ENCODE measurements at places on chromosomes 4 and X.
A peak's percentile ranks its signal among the peaks of the same experiment; 100 is the strongest.

GRCh38 chr4:98267498-98267897 is 6.3 kb downstream of the RAP1GDS1 start:
- no peak for DNase-seq

DNA sequence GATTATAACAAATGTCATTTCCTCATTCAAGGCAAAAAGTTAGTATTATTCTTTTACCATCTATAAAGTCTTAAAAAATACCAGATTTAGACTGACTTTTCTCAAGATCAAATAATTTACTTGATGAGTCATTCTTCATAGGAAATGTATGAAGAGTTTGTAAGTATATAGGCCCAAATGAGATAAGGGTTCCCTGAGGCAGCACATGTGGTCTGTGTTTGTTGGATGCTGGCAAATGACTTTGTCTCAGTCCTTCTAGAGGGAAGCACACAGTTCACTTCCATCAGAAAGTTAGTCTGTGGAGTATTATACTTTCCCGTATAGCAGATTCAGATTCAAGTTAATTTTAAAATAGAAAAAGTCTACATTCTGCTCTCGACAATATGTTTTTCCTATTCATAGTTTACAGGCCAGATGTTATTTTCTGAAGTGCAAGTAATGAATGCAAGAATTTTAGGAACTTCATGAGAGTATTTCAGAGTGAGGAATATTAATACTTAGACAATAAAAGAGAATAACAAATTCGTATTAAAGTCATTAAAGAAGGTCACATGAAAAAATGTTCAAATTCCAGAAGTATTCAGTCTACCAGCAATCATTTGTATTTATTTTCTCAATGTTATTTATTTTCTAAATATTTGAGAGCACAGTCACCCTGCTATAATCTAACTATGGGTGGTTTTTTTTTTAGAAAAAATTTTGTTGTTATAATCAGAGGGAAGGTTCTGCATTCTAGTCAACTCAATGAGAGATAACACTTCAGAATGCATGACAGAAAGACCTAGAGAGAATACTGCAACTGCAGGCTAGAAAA is 601.8 kb upstream of the ZFP42 start:
- DNase-seq, result no peak

- no peak for DNase-seq
These were observed 253.6 kb downstream of the UNC5C start for GRCh38 chr4:95295157-95295556.

DNA sequence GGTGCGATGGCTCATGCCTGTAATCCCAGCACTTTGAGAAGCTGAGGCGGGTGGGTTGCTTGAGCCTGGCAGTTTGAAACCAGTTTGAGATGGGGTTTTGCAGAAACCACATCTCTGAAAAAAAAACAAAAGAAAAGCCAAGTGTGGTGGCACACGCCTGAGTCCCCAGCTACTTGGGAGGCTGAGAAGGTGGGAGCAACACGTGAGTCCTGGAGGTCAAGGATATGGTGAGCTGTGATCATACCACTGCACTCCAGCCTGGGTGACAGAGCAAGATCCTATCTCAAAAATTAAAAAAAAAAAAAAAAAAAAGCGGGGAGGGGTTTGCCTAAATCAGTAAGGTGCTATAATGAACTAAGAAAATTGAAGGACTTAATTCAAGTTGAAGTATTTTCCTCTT is 58.2 kb upstream of the TBC1D14 start:
- DNase-seq, result no peak

DNA sequence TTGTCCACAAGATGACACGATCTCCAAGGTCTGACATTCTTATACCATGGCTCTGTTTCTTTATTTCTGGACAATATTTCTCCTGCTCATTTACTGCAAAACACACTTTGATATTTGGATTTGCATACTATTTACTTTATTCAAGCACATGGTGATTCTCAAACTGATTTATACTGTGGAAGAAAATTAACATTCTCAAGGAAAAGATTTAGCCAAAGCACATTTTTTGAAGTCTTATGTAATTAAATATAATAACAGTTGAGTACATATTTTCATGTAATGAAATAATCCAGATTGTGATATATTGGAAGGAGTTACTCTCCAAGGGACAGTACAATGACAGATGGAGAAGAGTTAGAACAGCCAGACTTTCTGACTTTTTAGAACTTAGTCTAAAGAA is 155.8 kb upstream of the CT83 start:
- DNase-seq, result no peak

GRCh38 chr4:38503689-38504395 is 160.2 kb upstream of the KLF3 start:
- DNase-seq, result no peak

DNA sequence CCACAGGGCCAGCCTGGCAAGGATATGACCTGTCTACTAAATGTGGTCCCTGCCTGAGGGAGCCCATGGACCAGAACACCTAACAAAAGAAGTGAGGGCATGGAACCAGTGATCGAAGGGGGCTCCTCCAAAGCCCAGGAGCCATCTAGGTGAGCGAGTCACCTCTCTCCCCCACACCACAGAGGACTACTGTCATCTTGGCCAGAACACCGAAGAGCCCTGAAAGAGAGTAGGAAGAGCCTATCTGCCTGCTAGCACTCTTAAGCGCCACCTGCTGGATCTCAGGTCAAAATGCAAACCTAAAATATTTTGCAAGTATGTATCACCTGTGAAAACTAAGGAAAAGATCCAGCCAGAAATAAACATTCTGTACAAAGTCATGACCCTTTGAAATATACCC is 137.9 kb upstream of the ZXDB start:
- DNase-seq, result peak; percentile 7

DNA sequence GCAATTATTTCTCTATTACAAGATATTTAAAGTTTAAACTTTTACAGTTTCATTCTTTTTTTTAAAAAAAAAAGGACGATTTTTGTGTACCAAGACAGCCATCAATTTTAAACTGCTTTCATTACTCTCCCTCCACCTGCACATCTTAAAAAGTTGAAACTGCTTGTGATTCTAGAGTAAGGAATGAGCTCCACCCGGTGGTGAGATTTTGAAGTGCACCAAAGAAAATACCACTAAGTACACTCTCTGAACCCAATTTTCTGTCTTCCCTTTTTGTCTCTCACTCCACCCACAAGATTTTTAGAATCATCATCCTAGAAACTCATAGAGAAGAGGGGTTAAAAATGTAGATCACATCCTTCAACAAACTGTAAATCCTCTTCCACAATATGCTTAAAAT is 91.3 kb upstream of the WDR44 start:
- peak; percentile 32 for DNase-seq

DNA sequence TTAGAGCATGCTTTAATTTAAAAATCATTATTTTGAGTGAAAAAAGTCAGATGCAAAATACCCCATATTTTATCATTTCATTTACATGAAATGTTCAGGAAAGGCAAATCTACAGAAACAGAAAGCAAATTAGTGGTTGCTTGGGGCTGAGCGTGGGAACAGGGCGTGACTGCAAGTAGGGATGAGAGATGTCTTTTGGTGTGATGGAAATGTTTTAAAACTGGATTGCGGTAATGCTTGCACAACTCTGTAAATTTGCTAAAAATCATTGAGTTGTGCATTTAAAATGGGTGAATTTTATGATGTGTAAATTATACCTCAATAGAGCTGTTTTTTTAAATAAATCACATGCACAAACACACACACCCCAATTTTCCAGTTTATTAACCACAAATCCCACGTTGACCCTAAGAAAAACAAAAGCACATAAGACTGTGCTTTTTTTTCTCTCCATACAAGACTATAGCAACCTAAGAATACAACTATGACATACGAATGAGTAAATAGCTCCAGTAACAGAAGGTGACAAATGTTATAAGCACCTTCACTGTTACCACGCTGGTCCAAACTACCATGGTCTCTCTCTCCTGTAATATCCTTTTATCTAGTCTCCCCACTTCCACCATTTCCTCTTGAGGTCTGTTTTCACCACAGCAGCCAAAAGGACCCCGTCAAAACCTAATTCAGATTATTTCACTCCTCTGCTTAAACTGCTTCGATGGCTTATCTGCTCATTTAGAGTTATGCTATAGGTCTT is 37.2 kb downstream of the FRMD7 start:
- DNase-seq, result no peak

GRCh38 chr4:104971462-104971861 is 175.2 kb upstream of the TET2 start:
- DNase-seq, result no peak

DNA sequence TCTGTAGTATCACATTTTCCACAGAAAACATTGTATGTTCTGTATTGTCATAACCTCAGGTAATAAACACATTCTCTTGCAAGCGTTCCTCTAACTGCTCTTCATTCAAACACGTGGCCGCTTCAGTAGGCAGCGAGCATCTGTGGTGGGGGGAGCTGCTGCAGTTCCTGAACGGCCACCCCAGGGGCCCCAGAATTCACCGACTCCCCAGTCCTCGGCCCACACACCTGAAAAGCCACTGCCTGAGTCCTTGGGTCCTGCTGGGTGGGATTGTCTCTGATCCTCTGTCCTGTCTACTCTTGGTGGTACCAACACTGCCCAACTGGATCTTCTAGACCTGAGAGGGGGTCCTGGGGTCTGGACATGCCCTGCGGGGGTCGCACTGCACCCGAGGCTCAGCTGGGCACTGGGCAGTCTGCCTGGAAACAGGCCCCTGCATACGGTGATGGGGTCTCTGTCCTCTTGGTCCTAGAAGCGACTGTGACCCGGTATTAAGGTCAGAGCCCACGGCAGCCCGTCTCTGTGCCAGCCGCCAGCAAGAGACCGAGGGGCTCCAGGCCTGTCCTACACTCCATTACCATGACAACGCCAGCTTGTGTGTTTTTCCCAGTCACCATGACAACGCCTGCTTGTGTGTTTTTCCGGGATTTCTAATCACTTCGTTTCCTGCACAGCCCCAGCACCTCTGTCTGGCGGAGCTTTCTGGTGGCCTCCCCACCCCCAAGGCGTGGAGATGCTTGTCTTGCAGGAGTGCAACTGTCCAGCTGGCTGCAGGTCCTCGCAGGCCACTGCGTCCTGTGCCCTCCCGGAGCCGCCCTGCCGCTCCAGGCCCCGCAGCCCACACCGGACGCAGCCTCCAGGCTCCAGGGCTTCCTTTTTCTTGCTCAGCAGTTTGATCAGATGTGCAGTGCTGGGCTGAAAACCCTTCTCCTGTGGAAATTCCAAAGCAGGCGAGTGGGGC is 16.0 kb downstream of the CTBP1 start:
- DNase-seq, result no peak

- no peak for DNase-seq
These were observed 65.4 kb upstream of the ENPP6 start for GRCh38 chr4:184282895-184283654.

DNA sequence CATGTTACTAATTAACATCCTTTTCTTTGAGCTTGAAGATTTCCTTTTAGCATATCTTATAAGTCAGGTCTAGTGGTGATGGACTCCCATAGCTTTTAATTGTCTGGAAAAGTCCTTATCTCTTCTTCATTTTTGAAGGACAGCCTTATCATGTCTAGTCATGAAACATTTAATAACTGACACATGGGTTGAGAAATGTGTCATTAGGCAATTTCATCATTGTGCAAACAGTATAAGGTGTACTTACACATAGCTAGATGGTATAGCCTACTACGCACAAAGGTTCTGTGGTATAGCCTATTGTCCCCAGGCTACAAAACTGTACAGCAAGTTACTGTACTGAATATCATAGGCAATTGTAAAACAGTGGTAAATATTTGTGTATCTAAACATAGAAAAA is 34.5 kb upstream of the ALG13 start:
- DNase-seq, result no peak

DNA sequence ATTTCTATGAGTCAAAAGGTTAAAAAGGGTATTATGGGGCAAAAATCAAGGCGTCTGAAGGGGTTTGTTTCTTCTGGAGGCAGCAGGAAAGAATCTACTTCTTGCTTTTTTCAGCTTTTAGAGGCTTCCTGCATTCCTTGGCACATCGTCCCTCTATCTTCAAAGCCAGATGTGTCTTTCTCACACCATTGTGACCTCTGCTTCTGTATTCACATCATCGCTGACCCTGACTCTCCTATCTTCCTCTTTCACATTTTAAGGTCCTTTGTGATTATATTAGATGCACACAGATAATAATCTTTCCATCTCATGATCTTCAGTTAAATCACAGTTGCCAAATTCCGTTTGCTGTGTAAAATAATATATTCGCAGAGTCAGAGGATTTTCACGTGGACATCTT is 112.7 kb downstream of the PPP4R3C start:
- DNase-seq, result no peak

DNA sequence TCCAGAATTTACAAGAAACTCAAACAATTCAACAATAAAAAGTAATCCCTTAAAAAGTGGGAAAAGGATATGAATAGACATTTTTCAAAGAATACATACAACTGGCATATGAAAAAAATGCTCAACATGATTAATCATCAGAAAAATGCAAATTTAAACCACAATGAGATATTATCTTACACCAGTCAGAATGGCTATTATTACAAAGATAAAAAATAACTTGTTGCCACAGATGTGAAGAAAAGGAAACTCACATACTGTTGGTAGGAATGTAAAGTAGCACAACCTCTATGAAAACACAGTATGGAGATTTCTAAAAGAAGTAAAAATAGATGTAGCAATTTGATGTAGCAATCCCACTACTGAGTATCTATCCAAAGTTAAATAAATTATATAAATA is 65.1 kb upstream of the DIAPH2 start:
- DNase-seq, result no peak

DNA sequence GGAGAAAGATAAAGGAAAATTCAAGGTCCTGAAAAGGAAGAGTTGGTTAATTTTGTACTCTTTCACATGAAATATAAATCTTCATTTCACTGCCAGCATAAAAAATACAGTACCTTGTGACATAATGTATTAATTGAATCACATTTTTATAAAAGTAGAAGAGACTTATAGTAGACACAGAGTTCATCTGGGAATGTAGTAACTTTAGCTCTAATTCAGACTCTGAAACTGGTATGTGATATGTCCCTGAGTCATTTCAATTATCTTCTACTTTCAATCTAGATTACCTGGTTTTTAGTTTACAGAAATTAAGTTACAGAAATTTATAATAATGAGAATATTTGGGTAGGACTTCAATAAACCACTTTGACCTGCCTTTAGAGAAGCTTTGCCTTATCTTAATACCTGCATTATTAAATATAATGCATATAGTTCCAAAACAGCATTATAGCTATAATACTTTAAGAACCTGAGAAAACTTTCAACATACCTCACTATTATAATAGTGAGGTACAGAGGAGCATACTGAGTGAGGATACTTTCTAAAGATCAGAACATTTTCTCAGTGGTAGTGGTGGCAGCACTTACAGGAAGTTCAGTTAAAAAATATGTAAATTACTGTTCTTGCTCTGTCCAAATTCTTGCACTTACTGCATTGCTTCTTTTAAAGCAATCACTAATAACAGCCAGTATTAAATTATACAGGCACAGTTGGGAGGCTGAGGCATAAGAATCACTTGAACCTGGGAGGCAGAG is 11.2 kb downstream of the NEK1 start:
- no peak for DNase-seq

- DNase-seq, result no peak
These were observed 40.9 kb upstream of the MAP3K15 start for GRCh38 chrX:19556202-19556601.

- DNase-seq, result no peak
These were observed 17.5 kb upstream of the ZNF41 start for GRCh38 chrX:47500554-47500953.

- DNase-seq, result no peak
These were observed 176.7 kb downstream of the LDB2 start for GRCh38 chr4:16721613-16722291.

GRCh38 chr4:30912098-30912714 is 192.0 kb downstream of the PCDH7 start:
- no peak for DNase-seq

- no peak for DNase-seq
These were observed 473.4 kb upstream of the FTHL17 start for GRCh38 chrX:31545191-31545590.

All from D341Med (cell line).